ENCODE measurements at places on chromosomes 1 and 21. TPM values are rescaled to one million over a fixed set of nuclear protein-coding genes. Genes with fewer than 3 reads are reported as not detected.
A peak's percentile ranks its signal among the peaks of the same experiment; 100 is the strongest.

Gene SFPQ
- 436 TPM for total RNA-seq

Gene FAM177B
- total RNA-seq: 2.3 TPM

- H3K36me3 ChIP-seq: no peaks in the 10 kb centered on the region
- H3K4me3 ChIP-seq: no peak overlapping the region
- DNase-seq: no peak
Observed at GRCh38 chr1:21051177-21051825, 125.4 kb downstream of the EIF4G3 start.

Gene RNU1-3
- total RNA-seq: under 0.01 TPM

GRCh38 chr1:66214901-66215300, 319.1 kb upstream of the SGIP1 start:
- H3K27ac ChIP-seq: no peak overlapping the region
- DNase-seq: no peak
- no peaks in the 10 kb centered on the region for H3K36me3 ChIP-seq

- no peaks in the 10 kb centered on the region for H3K4me1 ChIP-seq
- H3K27ac ChIP-seq: no peak overlapping the region
- no peak overlapping the region for H3K4me3 ChIP-seq
- no peaks in the 10 kb centered on the region for H3K36me3 ChIP-seq
Observed at GRCh38 chr1:186059311-186059710, 315.7 kb downstream of the TPR start.

GRCh38 chr1:71785450-71785849, 496.9 kb downstream of the NEGR1 start:
- no peak for DNase-seq
- no peak overlapping the region for H3K4me3 ChIP-seq
- no peak overlapping the region for H3K27ac ChIP-seq
- H3K27me3 ChIP-seq: no peaks in the 10 kb centered on the region
- no peaks in the 10 kb centered on the region for H3K36me3 ChIP-seq
- no peaks in the 10 kb centered on the region for H3K4me1 ChIP-seq

Gene HPDL
- 1.3 TPM for total RNA-seq

DNA sequence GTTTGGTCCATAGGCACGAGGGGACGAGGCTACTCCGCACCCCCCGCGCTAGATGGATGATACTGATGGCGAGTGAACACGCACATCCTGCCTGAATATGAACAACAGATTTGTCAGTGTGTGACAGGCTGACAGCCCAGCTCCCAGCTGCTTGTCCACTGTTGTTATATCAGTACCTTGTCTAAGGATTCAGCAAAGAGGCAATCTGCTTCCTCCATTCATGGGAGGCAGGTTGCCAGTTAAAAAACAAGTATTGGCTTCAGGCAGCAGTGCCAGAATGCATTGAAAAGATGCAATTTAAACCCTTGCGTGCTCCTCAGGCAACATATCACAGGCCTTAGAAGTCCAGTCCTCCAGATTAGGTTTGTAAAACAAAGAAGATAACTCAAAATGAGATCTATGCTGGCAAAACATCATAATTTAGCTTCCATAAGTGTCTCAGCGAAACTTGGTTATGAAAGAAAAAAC, 223.3 kb downstream of the GPATCH2 start:
- no peak overlapping the region for H3K27ac ChIP-seq
- no peaks in the 10 kb centered on the region for H3K36me3 ChIP-seq
- no peaks in the 10 kb centered on the region for H3K27me3 ChIP-seq
- DNase-seq: no peak
- H3K4me3 ChIP-seq: no peak overlapping the region

- no peaks in the 10 kb centered on the region for H3K4me1 ChIP-seq
- H3K4me3 ChIP-seq: no peak overlapping the region
- H3K27me3 ChIP-seq: no peaks in the 10 kb centered on the region
- H3K27ac ChIP-seq: no peak overlapping the region
- no peak for DNase-seq
Observed at GRCh38 chr1:147721716-147722115, 38.7 kb downstream of the GJA5 start.

Gene SLAMF1
- total RNA-seq: 0.50 TPM

- no peak overlapping the region for H3K4me3 ChIP-seq
- no peak overlapping the region for H3K27ac ChIP-seq
- no peaks in the 10 kb centered on the region for H3K27me3 ChIP-seq
- no peak for DNase-seq
- H3K36me3 ChIP-seq: no peaks in the 10 kb centered on the region
- H3K4me1 ChIP-seq: no peaks in the 10 kb centered on the region
Observed at GRCh38 chr1:22262583-22262982, 119.7 kb upstream of the WNT4 start.

GRCh38 chr1:197750366-197750765, 24.9 kb downstream of the DENND1B start:
- H3K27ac ChIP-seq: no peak overlapping the region
- no peaks in the 10 kb centered on the region for H3K4me1 ChIP-seq
- no peaks in the 10 kb centered on the region for H3K36me3 ChIP-seq
- H3K27me3 ChIP-seq: no peaks in the 10 kb centered on the region

Gene SLC9C2
- 15.8 TPM for total RNA-seq

Gene RXRG
- 0.24 TPM for total RNA-seq

DNA sequence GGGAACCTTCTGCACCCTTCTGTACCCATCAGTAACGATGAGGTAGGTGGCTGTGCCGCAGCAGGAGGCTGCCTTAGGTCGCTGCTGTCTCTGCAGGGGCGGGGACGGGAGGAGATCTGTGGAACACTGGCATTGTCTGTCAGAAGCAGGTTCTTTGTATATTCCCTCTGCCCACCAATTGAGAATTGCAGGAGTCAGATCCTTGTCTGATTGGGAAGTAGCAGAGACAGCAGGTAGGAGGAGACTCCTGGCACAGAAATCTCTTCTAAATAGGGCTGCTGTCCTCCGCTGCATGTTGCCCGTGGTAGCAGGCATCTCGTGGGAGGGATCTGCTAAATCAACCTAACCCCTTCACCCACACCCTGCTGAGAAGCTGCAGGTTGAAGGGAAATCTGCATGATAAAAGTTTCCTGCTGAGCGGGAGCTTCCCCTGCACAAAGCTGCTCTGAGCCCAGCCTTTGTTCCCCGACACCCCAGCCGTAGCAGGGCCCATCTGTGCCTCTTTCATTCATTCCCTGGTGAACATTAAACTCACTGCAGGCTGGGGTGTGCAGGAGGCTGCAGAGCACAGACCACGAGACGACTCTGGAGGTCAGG, 15.9 kb downstream of the SARS1 start:
- H3K36me3 ChIP-seq: no peaks in the 10 kb centered on the region
- H3K4me3 ChIP-seq: no peak overlapping the region
- H3K27ac ChIP-seq: no peak overlapping the region
- peaks cover 16% of the 10 kb centered on the region for H3K4me1 ChIP-seq
- H3K27me3 ChIP-seq: no peaks in the 10 kb centered on the region
- peak; percentile 61 for DNase-seq

DNA sequence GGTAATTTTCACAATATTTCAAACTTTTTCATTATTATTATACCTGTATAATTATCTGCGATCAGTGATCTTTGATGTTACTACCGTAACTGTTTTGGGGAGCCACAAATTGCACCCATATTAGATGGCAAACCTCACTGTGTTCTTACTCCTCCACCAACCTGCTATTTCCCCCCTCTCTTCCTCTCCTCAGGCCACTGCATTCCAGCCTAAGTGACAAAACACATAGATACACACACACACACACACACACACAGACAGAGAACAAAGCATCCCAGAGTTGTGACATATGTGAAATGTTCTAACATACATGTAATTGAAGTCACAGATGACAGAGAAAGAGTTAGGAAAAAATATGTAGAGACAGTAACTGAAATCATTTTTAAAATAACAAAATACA, 18.5 kb downstream of the COP1 start:
- no peak overlapping the region for H3K4me3 ChIP-seq
- no peak overlapping the region for H3K27ac ChIP-seq
- no peaks in the 10 kb centered on the region for H3K36me3 ChIP-seq

Gene ALX3
- 0.79 TPM for total RNA-seq
